ENCODE measurements at places on chromosomes 7 and 10.

DNA sequence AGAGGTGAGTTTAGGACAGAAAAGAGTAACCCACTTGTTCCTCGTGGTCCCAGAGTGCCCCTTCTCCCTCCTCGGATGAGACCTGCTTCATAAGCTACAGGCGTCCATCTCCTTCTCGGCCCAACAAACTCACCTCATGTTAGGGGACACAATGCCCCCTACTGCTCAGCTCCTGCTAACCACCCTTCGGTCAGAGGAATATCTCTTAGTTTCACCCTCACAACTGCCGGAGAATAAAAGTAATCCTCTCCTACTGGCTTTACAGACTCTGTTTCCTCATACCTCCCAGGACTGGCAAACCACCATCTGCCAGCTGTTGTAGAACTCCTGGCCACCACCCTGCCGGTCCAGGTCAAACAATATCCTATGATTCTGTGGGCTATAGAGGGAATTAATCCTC lies 3.2 kb downstream of the AKR1B15 start:
- DNase-seq, result no peak

DNA sequence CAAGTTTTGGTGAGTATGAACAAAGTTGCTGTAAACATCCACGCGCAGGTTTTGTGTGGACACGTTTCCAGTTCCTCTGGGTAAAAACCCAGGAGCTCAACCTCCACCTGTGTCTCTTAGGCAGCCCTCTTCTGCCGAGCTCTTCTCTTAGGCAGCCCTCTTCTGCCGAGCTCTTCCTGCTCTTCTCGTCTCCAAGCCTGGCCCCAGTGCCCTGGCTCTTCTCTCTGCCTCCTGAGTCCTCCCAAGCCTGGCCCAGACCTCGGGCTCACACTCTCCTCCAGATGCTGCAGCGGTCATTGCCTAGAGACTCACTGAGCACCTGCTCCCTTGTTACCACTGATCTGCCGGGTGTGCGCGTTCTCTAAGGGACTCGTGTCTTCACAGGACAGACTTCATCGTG lies 38.7 kb upstream of the BNIP3 start:
- no peak for DNase-seq

- no peak for DNase-seq
These were observed 35.1 kb upstream of the PAX2 start for GRCh38 chr10:100710151-100710871.

- DNase-seq, result no peak
These were observed 70.4 kb downstream of the HERPUD2 start for GRCh38 chr7:35624299-35625186.

DNA sequence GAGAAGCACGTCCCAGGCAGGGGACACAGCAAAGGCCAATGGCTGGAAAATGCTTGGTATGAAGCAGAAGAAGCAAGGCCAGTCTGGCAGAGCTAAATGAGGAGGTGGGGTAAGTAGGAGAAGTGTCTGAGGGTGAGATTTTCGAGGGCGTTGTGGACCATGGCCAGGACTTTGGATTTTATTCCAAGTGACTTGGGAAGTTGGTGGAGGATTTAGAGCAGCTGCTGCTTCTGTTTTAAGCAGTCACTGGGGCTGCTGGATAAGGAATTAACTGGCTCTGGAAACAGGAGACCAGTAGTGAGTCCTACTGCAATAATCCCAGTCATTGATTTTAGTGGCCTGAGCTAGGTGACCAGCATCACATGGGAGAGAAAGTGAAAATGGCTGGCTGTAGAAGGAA lies 67.6 kb upstream of the GSDME start:
- DNase-seq, result no peak

GRCh38 chr7:146781352-146782116 lies 664.9 kb downstream of the CNTNAP2 start:
- no peak for DNase-seq

DNA sequence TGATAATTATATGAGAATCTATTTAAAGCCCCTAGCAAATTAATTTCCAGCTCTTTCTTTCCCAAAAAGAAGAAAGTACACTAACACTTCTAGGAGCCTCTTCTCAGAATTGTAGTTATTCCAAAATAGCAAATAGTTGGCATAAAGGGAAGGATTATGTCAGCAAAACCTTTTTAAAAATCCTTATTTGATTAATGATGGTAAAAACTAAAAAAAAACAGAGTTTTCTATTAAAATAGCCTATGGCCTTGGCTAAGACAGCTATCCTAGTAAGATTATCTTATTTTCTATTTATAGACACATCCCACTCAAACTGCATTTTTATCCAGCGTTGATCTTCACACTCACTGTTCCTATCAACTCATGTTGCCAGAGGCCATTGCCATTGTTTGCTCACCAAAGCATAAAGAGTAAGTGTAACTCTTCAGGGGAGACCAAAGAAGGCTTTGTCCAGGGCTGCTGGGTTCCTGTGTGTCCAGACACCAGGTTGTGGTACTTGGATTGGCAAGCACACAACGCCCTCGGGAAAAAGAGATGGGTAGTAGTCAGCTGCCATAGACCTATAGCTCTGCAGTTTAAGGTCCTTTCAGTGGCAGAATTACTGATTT lies 31.5 kb downstream of the ACTA2 start:
- DNase-seq, result no peak

DNA sequence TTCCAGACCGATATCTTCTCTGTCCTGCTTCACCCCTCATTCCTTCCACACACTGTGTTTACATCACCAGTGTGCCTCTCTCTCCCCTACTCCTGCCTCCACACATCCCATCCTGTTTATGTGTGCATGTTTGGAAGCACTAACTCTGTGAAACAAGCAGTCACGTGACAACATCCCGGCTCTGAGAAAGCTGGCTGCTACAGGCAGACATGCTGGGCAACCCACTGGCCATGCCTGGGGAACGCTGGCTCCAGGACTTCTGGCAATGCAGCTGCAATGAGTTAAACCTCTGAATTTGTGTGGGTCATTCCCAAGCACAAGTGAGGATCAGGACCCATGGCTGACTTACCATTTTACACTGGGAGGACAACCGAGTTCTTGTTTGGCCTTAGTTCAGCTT lies 74.0 kb downstream of the WNT2 start:
- DNase-seq, result no peak

DNA sequence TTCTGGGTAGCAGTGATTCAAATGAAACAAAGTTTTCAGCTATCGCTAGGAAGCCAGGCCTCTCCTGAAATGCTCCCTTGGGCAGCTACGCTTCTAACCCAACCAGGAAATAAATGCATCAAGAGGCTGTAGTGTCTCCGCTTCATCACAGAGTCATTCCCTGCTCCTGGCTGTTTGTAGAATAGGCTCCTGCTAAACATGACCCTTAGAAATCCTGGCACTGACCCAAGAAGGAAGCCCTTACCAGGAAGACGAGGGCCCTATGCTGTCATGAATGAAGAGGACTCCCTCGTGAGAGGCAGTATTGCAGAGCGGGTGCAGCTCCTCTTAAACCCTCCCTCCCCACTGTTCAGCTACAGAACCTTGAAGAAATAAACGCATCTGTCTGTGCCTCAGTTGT lies 48.3 kb downstream of the NOD1 start:
- no peak for DNase-seq

DNA sequence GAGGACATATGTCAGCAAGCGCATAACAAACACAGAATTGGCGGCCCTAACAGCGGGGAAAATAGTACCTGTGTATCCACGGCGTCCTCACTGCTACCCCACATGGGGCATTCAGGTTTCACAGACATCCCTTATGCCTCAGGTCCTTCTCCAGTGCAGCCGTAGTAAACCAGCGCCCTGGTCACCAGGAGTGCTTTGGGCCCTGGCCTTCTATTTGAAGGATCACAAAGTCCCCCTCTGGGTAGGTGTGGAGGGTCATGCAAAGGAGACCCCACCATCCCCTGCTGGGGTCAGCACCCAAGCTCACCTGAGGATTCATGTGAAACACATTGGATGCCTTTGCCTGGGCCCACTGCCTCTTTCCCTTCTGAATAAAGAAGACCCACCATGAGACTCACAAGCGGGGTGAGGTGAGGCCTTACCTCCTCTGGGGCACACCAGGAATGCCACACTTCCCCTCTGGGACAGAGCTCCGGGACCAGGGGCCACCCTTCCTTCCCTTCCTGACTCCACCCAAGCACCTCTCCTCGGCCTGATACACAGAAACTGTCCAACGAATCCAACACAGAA lies 18.8 kb downstream of the CLRN3 start:
- no peak for DNase-seq

GRCh38 chr10:9579110-9579705 lies 1438.5 kb upstream of the CELF2 start:
- DNase-seq, result no peak

GRCh38 chr7:26627891-26628341 lies 236.5 kb downstream of the SKAP2 start:
- peak; percentile 21 for DNase-seq

- DNase-seq, result no peak
These were observed 55.1 kb upstream of the PPP2R2D start for GRCh38 chr10:131845505-131846239.

Data from NCI-H2081 treated with DMSO at 0.1 percent for 48 hours (cell line).